Kidney tubule cell (primary cell): ENCODE measurements at places on chromosomes 2 and 18.

DNA sequence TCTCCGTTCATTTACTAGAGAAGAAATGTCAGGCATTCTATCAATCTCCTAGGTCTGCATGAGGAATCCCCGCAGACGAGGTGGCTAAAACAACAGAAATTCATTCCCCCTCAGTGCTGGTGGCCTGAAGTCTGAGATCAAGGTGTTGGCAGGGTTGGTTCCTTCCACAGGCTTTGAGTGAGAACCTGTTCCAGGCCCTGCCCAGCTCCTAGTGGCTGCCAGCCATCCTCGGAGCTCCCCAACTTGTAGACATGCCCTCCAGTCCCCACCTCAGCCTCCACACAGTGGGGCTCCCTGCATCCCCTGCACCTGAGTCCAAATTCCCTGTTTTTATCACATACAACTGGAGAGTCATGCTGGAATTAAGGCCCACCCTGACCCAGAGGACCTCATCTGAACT lies 145.3 kb upstream of the ALKAL2 start:
- no peak for DNase-seq

- DNase-seq, result no peak
Measured at GRCh38 chr2:40690525-40690924, 238.6 kb upstream of the SLC8A1 start.

DNA sequence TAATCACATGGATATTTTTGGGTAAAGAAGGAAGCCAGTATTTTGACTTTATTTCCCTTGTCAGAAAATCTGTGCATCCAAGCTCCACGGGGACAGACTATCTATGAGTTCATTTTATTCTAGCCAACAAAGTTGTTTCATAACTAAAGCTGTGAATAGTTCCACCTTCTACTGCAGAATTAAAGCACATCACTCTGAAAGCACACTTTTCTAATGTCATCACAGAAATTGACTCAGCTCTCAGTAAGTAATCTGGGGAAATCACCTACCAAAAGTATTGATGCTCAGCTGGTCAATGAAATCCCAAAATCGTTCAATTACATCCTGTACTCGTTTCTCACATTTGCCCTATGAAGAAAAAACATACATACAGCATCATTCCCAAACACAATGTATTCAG lies 19.1 kb downstream of the IAH1 start:
- no peak for DNase-seq

- peak; percentile 57 for DNase-seq
Measured at GRCh38 chr2:109613081-109613921, 465 bp downstream of the SEPTIN10 start.

- no peak for DNase-seq
Measured at GRCh38 chr2:66555091-66555490, 120.2 kb downstream of the MEIS1 start.

- no peak for DNase-seq
Measured at GRCh38 chr18:78722386-78722785, 257.2 kb upstream of the SALL3 start.

DNA sequence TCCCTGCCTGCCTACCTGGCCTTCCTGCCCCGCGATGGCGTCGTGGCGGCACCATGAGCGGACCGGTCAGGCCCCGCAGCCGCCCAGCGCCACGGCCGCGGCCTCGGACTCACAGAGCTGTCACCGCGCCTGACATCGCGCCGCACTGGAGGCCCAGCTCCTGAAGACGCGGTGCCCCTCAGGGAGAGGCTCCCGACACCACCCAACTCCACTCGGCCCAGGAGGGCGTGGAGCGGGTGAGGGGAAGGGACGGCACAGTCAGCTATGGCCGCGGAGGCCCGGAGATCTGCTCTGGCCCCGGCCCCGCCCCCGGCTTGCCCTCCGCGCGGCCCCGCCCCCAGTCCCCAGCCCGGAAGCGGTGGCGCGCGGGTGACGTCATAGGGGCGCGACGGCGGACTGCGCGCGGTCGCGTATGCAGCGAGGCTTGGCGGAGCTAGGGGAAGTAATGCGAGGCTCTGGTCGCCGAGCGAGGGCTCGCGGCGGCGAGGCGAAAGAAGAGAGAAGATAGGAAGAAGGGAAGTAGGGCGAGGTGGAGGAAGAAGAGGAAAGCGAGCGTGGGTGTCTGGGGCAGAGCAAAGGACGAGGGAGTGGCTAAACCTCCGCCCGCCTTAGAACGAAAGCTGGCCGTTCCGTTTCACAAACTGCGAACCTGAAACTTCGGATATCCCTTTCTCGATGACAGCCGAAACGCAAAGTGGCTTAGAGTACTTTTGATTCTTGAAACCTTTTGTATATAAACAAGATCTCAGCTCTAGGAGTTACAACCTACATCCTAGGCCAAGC lies at the start of gene SLC35F5:
Gene SLC35F5 (minus strand): TSS at position 288 of the 783 bp plus-strand sequence. CDS start 233 bp downstream, at position 55.
- DNase-seq, result peak; percentile 95

DNA sequence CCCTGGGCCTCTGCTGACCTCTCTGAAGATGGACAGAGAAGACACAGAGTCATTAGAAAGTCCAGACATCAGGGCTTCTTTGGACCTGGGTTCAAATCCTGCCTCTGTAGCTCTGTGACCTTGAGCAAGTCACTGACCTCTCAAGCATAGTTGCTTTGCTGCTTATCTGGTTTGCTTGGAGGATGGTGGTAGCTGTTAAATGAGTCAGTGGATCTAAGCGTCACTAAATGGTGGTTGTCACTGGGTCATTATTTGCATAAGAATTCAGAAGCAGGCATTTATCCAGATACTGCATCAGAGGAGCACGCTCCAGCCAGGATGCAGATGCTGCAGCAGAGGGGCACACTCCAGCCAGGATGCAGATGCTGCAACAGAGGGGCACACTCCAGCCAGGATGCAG lies 229.2 kb downstream of the GLI2 start:
- no peak for DNase-seq

DNA sequence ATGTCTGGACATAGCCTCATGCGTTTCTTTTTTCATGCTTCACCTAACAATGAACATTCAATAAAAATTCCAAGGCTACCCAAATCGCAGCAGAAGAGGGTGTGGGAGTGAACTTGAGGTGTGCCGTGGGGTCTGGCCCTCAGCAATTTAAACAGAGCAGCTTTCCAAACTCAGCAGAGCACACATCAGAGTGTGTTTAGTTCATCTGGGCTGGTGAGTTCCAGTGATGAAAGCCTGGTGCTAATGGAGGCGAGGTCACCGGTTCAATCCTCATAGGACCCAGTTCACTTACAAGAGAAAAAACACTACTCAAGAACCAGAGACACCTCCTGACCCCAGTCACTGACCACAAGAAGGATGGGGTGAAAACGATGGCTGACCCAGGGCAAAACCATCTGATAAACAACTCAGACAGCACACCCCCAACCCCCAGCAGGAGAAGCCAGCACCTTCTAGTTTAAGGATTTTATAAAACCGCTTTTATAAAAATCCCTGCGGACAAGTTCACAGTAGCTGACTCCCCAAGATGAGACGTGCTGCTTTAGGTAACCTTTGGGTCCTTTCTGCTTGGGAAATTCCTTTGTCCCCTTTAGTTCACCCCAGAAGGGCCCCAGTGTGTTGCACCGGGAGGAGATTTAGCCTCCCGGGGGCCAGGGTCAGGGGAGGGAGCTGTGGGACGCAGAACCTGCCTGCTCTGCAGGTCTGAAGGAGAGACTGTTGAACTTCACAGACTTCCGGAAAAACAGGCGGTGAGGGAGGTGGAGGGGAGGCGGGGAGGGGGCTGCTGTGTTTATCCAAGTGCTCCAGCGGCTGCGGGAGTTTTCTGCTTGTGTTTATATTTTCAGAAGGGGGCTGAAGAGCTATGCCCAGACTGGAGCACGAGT lies 152.7 kb upstream of the SOX11 start:
- no peak for DNase-seq

- no peak for DNase-seq
Measured at GRCh38 chr2:223036790-223037444, 15.1 kb upstream of the KCNE4 start.

GRCh38 chr2:105794926-105795574 lies 50.3 kb downstream of the NCK2 start:
- DNase-seq, result no peak

DNA sequence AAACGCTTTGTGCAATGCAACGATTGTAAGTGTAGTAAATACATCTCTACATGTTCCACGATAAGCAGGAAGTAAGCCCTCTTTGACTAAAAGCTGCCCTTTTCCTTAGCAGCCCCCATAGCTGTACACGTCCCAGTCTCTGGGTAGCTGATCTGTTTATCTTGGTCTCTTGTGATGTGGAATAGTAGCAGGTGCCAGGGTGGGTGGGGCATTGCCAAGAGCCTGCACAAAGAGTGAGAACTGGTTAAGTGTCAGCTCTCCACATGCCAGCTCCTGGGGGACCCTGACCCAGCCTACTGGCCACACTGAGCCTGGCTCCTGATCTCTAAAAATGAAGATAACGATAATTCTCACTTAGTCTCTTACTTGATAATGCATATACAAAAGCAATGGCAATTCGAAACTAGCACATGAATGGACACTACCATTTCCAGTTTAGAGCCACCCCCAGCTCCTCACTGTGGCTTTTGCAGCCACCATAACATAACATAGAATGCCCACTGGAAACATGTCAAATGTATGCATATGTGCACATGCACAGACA lies 92.3 kb downstream of the MYT1L start:
- no peak for DNase-seq

DNA sequence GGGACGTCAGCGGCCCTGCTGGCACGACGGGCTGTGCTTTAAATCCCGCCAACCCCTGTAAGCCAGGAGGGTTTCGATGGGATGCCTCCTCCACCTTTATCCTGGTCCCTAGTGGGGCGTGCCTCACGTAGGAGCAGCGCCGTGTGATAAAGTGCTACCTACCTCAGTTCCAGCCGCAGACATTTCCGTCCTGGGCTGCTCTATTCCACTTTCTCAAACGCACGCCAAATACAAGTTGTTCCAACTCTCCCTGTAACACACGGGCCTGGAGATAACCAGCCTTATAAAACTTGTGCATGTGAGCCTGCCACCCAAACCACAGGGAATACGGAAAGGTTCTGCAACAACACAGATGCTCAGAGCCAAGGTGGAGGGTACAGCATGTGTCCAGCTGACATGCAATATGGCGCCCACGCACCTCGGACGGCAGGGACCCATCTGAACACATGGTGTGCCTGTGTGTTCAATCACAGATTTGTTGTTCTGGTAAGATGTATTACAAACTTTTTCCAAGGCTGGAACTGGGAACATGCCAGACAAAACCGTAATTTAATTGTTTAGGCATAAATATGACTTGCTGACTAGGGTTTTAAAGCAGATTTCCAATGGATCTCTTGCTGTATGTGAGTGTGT lies 47.7 kb downstream of the ZNF516 start:
- DNase-seq, result no peak

- no peak for DNase-seq
Measured at GRCh38 chr2:9416962-9417316, 6.4 kb downstream of the ITGB1BP1 start.

- DNase-seq, result no peak
Measured at GRCh38 chr18:61414086-61414485, 80.9 kb downstream of the CDH20 start.

DNA sequence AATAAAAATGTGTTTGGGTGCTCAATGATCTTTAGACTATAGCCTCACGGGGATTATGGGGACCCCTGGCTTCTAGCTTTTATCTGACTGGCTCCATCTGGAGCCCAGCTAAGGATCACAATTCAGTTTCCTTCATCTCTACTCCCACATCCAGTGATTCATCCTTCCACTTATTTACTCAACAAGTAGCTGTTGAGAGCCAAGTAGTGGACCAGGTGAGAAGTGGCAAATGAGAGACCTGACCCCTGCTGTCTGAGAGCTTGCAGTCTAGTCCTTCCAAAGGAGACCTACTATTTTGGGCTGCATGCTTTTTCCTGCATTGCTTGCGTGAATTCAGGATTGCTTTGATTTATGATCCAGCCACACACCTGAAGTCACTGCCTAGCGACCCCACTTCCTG lies 10.7 kb upstream of the DSG3 start:
- DNase-seq, result peak; percentile 51

DNA sequence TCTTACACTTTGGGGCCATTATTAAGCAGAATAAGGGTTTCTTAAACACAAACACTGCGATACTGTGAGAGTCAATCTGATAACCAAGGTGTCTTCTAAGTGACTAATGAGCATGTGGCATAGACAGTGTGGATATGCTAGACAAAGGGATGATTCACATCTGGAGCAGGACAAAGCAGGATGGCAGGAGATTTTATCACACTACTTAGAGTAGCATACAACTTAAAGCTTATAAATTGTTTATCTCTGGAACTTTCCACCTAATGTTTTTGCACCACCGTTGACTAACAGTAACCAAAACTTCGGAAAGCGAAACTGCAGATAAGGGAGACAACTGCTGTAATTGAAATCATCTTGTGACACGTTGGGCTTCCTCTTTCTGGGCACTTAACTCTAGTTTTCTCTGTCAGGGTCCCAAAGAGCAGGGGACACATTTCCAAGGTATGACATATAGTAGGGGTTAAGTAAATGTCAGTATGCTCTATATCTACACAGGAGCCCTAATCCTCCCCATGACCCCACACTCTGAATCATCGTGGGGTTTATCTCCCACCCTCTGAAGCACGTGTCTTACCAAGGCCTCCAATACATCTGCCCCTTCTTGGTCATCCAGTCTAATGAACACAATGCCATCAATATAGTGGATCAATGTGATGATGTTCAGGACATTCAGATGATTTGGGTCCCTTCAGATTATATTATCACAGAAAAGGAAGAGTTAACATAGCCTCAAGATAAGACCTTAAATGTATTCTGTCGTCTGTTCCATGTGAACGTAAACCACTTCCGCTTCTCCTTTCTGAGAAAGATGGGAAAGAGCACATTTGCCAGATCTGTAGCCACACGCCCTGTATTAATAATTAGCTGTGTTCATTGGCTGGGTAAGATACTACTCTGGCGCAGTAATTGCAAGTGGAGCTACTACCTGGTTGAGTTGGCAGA lies 78.7 kb downstream of the FTCDNL1 start:
- peak; percentile 36 for DNase-seq

- no peak for DNase-seq
Measured at GRCh38 chr2:224084266-224084892, 45.3 kb upstream of the SERPINE2 start.

GRCh38 chr2:71922499-71923142 lies 225.0 kb downstream of the CYP26B1 start:
- no peak for DNase-seq

GRCh38 chr18:11733031-11733430 lies 44.0 kb downstream of the GNAL start:
- DNase-seq, result peak; percentile 72

GRCh38 chr18:59918320-59918755 lies 18.5 kb downstream of the PMAIP1 start:
- peak; percentile 85 for DNase-seq
